ENCODE measurements at places on chromosomes 16 and 17.

GRCh38 chr17:42456223-42457106 is 2.2 kb upstream of the ATP6V0A1 start:
- DNase-seq, result peak; percentile 74

GRCh38 chr16:87733190-87733589 is 32.6 kb downstream of the KLHDC4 start:
- peak; percentile 40 for DNase-seq

GRCh38 chr16:83113317-83113716 is 486.5 kb downstream of the CDH13 start:
- DNase-seq, result peak; percentile 12

GRCh38 chr17:75647921-75648320 is 14.7 kb downstream of the SMIM5 start:
- DNase-seq, result no peak
